ENCODE measurements at places on chromosomes 12 and 14.
A peak's percentile ranks its signal among the peaks of the same experiment; 100 is the strongest.

DNA sequence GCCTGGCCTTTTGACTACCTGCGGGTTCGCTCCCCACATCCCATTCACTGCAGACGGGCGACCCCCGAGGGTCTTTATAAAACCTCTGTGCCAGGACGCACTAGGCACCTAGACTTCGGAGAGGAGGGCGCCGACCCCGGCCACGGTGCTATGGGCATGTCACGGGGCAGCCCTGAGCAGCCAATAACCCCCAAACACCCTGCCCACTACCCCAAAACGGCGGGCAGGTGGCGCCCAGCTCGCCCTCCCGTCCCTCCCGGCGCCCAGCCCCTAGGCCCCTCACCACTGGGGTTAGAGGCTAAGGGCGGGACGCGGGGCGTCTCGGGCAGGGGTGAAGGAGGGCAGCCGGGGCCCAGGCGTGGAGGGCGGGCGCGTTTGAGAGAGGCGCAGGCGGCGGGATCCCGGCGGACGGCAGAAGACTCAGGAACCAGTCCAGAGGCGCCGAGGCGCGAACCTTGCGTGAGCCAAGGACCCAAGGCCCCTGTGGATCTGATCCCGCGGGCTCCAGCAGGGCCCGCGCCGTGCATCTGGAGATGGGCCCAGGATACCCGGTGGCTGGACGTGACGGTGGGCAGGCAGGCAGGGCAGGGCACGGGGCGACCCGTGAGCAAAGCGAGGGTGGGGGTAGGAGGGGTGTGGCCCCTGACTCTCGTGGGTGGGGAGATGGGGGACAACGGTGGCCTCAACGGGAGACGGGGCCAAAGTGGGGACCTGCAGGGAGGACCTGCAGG is 11.1 kb downstream of the KRT85 start:
- no peak for DNase-seq

DNA sequence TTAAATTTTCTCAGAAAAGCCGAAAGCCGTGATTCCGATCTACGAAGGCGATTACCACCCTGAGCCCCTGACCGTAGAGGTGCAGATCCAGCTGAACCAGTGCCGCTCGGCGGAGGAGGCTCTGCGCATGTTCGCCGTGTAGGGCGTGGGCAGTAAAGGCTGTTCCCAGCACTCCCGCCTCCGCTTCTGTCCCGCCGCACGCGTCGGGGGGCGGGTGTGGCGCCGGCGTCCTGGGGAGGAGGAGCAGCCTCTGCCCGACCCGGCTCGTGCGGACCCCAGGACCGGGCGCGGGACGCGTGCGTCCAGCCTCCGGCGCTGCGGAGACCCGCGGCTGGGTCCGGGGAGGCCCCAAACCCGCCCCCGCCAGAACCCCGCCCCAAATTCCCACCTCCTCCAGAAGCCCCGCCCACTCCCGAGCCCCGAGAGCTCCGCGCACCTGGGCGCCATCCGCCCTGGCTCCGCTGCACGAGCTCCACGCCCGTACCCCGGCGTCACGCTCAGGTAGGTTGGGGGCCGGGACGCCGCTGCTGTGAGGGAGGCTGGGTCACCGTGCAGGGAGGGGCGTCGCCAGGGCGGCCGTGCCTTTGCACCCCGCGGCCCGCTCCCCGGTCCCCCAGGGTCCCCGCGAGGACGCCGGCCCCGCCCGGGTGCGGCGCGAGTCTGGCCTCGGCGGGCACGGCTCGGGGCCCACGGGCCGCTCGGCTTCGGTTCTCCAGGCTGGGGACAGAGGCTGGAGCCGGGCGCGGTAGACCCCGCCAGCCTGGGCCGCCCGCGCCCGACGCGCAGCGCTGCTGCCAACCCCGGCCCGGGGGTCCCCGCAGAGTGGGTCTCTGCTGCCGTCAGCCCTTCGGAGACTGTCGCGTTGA is at the start of gene B3GNT4:
B3GNT4 (plus strand) TSS at position 409 of the 866 bp plus-strand sequence. CDS start 910 bp downstream, outside the sequence.
- DNase-seq: peak; percentile 42

DNA sequence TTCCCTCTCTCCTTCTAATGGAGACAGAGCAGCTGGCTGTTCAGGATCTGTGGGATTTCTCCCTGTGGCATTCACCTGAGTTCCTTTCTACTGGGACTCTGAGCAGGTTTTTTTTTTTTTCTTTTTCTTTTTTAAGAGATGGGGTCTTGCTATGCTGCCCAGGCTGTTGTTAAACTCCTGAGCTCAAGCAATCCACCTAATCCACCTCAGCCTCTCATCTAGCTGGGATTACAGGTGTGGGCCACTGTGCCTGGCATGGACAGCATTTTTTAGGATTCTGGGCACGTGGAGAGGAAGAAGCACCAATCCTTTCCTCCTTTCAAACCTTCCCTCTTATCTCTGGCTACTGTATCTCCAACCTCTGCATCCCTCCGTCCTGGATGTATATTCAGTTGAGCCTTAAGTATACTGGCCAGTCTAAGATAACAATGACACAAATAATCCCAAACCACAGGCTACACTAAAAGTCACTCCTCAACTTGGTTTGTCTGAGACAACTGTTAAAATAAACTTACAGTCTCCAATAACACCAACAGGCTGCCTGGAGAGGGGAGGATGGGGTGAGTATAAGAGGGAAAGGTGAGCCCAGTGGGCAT is 16.4 kb upstream of the CELA1 start:
- no peak for DNase-seq

GRCh38 chr14:74959596-74960180 is 4.3 kb upstream of the PGF start:
- no peak for DNase-seq

- no peak for DNase-seq
Observed at GRCh38 chr12:101582937-101583336, 11.8 kb upstream of the MYBPC1 start.

DNA sequence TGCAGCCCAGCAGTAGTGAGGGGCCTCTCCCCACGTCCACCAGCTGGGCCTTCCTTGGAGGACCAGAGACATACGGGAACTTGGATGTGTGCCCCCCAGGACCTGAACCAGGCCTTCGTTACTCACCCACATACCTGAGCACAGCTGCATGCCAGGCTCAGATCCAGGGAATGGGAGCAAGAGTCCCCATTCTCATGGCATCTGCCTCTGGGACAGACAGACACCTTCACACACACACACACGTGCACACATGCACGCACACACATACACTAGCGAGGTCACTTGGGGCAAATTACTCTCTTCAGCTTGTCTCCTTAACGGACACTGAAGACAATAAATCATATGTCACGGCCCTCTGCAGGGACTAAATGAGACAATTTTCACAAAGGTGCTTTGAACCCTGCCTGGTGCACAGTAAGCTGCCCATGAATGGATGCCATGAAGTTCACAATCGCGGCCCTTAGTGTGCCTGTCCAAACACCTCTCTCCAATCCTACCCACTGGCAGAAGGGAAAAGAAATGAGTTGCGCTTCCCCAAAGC is 5.7 kb downstream of the SCARB1 start:
- DNase-seq: no peak

Data from T-helper 17 cell (primary cell).